MG63 (cell line): ENCODE measurements at places on chromosomes 4 and X.

- peak; percentile 8 for DNase-seq
These were observed 96.3 kb downstream of the ZNF827 start for GRCh38 chr4:145842224-145842887.

DNA sequence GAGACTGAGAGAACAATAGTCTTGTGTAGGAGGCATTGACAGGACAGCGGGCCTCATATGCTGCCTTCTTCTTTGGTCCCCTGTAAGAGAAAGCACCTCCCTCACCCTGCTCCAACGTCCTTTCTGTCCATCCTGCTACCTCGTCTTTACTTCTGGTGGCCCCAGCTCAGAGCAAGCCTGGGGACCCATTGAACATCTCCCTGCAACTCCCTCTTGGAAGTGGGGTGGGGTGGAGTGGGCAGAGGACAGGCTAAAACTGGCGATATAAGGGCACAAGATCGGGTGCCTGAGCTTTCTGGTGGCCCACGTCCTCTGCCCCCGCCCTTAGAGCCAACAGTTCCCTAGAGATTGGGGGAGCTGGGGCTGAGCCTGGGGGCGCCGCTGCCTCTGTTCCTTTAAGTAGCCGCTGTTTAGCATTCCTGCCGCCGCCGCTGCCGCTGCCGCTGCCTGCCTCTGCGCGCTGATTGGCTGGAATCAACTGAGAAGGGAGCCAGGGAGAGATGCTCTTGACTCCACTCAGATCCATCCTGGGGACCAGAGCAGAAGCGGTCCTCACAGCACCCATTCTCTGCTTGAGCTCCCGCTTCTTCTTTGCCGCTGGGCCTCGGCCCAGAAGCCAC is at the start of gene DLG3:
Gene DLG3 (plus strand): TSS at position 510 of the 620 bp plus-strand sequence. CDS start 367 bp downstream, outside the sequence.
- peak; percentile 42 for DNase-seq

DNA sequence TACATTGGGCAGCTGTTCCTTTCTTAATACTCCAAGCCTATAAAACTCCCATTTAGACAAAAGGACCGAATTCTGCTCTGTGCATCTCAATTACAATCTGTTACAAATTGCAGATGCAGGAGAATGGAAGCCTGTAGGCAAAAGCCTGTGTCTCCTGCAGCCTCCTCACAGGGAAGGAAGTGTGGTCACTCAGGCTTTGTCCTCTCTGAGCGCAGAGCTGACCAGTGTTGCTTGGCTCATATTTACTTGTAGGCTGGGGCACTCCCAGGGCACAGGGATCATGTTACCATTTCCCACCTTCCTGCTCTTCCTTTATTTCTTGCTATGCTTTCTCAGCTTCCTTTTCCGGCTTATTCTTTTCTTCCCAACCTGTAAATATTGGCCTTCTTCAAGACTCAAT is 15.7 kb downstream of the SUPT20HL2 start:
- DNase-seq: no peak

DNA sequence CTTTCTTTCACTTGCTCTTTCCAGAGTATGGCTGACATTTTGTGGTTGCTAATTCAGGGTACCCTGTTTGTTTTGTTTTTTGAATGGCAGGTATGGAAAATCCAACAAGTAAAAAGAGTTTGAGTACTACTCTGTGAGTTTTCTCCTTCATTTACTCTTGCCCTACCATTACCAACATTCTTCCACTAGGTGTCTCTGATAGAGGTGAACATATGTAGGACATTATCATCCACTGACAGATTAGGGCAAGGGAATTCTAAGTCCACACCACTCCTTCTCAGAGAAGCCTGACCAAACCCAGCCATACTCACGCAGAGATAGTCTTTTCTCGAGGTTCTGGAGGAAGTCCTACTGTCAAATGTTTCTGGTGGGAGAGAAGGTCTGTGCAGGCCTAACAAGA is 36.7 kb upstream of the HDAC8 start:
- DNase-seq: no peak

DNA sequence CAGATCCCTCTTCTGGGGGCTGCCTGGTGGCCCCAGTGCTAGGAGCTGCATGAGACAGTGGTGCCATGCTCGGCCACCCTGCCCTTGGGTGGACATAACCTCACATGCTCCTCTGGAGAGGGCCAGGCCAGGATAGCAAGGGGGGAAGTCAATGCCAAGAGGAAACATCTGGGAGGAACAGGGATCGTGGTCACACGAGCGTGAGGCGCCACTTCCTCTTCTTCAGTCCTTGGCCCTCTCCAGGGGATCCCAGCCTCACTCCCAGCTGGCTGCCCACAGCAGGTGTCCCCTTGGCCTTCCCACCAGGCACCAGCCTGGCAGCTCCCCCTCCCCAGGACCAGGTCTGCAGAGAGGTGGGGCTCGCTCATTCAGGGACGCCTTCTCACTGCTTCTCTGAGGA is 28.6 kb downstream of the TBC1D14 start:
- DNase-seq: no peak

GRCh38 chr4:163330916-163331628 is 1.3 kb downstream of the NPY1R start:
- DNase-seq: no peak

GRCh38 chr4:16088601-16089000 is 4.8 kb upstream of the PROM1 start:
- no peak for DNase-seq

- DNase-seq: no peak
These were observed 40.9 kb downstream of the ADH5 start for GRCh38 chr4:99047710-99048109.

- no peak for DNase-seq
These were observed 60.0 kb downstream of the MAP7D2 start for GRCh38 chrX:20056704-20057103.

DNA sequence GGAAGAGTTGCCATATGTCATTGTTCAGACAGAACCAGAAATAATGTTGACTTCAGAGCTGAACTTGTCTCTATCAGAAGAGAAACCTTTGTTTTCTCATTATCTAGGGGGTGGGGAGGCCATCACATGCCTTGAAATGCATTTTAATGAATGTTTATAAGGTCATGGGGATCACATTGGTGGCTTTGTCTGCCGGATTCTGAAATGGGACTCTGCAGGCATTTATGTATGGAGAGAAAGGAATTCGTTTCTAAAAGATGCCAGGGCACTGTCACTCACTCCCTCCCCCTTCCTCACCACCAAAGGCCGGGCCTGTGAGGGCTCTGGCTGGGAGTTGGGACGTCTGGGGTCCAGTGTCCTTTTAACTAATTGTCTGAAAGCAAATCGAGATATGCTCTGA is 102.2 kb downstream of the MAMLD1 start:
- no peak for DNase-seq

DNA sequence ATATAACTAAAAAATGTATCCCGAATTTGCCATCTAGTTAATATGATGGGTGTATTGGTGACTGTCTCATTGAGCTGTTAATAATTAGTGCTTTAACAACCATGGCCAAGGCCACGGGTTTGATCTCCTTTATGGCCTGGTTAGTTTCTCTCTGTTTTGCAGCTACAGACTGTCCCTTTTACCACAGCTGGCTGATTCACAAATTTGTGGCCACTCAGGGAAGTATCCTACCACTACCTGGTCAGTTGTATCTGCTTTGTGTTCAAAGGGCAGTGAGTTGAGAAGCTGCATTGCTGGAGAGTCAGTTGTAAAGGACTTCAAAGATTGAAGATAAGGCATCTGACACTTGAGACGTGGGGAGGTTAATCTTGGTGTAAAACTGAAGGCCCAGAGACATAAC is 219.1 kb upstream of the BMP3 start:
- DNase-seq: no peak

- no peak for DNase-seq
These were observed 232.5 kb upstream of the POF1B start for GRCh38 chrX:85611926-85612325.

GRCh38 chr4:1249731-1250526 is 999 bp upstream of the CTBP1 start:
- no peak for DNase-seq

DNA sequence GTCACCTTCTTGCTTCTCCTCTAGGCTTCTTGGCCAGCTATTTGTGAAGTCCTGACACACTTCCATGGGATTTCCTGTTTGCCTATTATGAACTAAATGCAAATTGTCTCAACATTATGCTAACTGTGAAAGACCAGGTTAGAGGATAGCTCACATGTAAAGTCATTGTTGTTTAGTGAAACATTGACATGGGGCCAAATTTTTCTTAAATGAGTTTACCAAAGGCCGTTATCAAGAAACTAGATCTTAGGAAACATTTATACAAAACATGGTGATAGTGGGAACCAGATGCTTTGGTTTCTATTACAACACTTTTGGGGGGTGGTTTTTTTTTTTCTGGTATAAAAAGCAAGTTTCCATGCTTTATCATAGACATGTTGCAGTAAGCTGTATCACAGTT is 466.8 kb upstream of the FAM241A start:
- DNase-seq: no peak

DNA sequence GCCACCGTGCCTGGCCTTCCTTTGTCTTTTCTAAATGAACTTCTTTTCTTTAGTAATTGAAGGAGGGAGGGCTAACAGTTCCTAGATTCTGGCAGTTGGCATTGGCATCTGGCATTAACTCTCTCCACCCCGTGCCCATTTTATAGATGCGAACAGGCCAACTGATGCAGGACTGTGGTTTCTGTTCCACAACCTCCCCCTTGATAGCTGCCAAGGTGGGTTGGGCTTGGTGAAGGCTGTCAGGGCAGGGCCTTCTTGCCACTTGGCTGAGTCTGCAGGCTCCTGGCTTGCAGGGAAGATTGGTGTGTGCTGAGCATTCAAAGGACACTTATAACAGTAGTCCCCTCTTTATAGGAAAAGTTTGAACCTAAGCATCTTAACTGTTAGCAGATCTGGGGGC is 4.3 kb downstream of the SOWAHD start:
- DNase-seq: peak; percentile 38

GRCh38 chr4:38857354-38858096 is 908 bp upstream of the TLR6 start:
- DNase-seq: peak; percentile 81

DNA sequence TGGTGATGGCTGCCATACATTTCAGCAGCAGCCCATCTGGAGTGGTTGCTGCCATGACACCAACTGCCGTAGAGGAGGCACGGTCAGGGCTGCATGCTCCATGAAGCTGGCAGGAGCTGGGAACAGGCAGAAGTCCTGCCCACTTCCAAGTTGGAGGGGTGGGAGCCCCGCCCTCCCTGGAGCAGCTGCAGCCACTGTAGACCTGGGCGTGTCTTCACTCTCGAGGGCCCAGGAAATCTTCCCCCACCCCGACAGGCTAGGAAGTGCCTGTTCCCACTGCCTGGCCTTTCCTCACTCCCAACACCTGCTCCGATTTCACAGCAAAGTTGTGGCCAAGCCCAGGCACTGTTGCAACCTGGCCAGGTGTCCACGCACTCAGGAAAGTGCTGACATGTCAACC is 42.3 kb downstream of the NALF2 start:
- DNase-seq: no peak

DNA sequence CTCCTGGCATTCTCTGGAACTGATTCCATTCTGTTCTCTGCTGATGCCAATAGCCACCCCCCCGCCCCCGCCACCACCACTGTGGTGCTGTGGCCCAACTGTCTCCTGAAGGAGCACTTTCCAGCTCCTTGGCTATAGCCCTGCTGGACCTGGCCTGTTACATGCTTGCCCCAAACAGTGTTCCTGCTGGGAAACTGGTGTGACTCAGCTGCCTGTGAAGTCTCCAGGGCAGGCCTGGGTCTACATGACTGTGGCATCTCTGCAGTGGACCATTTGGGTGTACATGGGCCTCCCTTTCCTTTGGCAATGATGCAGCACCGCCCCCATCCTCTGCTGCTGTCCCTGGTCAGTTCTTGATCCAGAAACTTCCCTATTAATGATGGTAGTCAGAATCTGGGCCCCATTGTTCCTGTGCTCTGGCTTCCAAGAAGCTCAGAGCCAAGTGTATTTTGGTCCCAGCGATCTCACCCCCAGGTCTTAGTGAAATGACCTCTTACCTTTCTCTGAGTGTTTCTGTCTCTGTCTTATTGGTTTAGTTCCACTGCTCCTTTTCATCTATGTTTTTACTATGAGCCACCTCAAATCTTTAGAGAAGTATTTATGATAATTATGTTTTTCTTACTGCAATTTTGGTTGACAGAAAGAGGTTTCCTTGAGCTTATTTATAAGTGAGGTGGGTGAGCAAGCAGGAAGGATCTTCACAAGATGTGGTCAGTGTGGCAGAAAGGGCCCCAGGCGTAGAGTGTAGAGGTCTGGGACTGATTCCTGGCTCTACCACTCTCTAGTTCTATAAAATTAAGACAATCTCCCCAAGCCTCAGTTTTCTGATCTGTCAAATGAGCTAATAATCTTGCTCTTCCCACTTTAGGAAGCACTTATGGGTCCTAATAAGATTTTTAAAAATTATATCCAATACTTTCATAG is 210.7 kb upstream of the EOLA2 start:
- peak; percentile 85 for DNase-seq

DNA sequence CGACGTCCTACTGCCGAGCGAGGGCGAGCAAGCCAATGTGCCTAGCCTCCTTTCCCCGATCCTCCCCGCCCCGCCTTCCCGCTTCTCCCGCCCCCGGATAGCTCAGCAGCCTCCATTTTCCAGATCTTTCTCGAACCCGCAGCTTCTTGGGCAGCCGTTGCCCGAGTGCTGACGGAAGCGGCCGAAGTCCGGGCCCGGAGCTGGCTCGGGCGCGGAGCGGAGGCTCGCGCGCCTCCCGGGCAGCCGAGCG is 172 bp upstream of the HSPA4L start:
- DNase-seq: peak; percentile 78

DNA sequence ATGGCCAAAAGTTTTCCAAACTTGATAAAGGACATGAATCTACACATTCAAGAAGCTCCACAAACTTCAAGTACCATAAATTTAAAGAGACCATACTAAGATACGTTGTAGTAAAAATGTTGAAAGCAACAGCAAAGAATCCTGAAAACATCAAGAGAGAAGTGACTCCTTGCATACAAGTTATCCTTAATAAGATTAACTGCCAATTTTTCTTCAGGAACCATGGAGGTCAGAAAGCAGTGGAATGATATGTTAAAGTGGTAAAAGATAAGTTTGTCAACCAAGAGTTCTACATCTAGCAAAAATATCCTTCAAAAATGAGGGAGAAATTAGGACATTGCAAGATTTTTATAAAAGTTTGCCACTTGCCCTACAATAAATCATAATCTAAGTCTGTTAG is 43.3 kb downstream of the BMP15 start:
- no peak for DNase-seq

DNA sequence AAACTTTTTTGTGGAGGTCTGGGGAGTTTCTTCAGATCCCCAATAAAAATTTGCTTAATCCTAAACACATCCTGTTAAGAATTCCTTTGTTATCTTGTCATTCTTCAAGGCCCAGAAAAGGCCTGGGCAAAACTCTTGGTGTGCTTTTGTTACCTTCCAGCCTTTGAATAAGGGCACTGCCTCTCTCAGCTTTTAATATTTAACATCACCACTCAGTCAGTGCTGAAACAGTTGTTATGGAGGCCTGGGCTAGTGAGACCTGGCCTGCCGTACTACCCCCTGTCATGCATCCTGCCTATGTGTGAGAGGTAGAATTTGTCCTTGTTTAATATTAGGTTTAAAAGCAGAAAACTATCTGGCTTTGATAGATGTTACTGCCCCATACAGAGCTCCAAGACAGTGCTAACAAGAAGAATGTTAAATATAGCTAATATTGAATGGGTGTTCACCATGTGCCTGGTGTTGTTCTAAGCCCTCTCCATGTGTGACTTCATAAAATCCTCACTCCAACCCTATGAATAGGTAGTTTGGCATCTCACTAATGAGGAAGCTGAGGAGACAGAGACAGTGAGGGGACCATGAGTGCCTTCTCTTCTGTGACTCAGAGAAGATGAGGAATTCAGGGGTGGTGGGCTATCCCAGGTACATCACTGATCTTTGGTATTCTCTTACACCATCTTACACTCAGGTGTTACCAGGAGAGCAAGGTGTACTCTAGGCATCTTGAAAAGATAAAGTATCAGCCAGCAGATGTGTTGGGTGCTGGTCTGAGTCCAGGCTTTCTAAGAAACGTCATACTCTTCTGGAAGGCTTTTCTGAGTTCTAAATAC is 6.2 kb downstream of the PPP1R2C start:
- DNase-seq: no peak

- DNase-seq: peak; percentile 79
These were observed 6.1 kb downstream of the HOPX start for GRCh38 chr4:56674984-56675383.
